ENCODE measurements at places on chromosomes 16 and 17.

- no peak for DNase-seq
- H3K4me1 ChIP-seq = no peaks in the 10 kb centered on the region
- H3K27me3 ChIP-seq = peaks cover 2% of the 10 kb centered on the region
- H3K4me3 ChIP-seq = no peak overlapping the region
Observed at GRCh38 chr16:23362460-23363317, 60.6 kb downstream of the SCNN1B start.

DNA sequence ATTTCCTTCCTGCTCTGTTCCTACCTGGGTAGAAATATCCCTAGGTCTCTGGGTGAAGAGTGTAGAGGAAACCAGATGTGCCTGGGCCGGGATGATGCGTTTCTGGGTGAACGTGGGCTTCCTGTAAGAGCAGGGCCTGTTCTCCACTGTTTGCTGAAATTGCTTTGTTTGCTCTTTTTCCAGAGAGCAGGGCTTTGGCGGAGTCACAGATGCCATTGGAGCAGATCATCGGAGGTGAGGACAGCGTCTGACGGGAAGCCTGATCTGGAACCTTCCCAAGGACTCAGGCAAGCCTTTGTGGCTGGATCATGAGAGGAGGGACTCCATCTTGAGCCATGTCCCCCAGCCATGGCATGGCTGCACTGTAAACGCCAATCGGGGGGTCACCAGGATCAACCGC is 15.4 kb downstream of the DHODH start:
- H3K27me3 ChIP-seq = no peaks in the 10 kb centered on the region
- peaks cover 4% of the 10 kb centered on the region for H3K36me3 ChIP-seq
- no peak for DNase-seq
- H3K27ac ChIP-seq = no peak overlapping the region

DNA sequence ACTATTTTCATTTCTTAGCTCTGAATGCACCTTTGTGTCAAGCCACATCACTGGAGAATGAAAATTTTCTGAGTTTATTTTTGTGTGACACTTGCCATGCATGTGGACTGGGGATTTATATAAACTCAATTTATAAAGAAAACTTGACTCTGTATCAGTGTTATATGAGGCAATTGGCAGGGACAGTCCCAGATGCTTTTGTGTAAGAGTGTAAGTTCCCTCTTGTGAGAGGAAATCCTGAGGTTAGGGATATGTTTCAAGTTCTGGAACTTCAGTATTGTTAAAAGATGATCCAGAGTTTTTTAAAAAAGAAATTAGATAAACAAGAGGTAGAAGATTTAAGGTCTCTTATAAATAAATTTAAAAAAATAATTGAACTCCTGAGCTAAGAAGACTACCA is 10.9 kb upstream of the CCL8 start:
- no peak for DNase-seq
- H3K27me3 ChIP-seq = no peaks in the 10 kb centered on the region
- no peaks in the 10 kb centered on the region for H3K36me3 ChIP-seq
- peaks cover 7% of the 10 kb centered on the region for H3K4me1 ChIP-seq
- no peak overlapping the region for H3K4me3 ChIP-seq

- H3K27me3 ChIP-seq = no peaks in the 10 kb centered on the region
- no peak overlapping the region for H3K27ac ChIP-seq
- H3K36me3 ChIP-seq = peaks cover 8% of the 10 kb centered on the region
- DNase-seq = no peak
- peaks cover 36% of the 10 kb centered on the region for H3K4me1 ChIP-seq
- no peak overlapping the region for H3K4me3 ChIP-seq
Observed at GRCh38 chr17:64214950-64215349, 48.1 kb downstream of the TEX2 start.

GRCh38 chr16:456891-457483 is 31.5 kb downstream of the RAB11FIP3 start:
- peaks cover 3% of the 10 kb centered on the region for H3K36me3 ChIP-seq
- no peaks in the 10 kb centered on the region for H3K27me3 ChIP-seq
- H3K27ac ChIP-seq = no peak overlapping the region
- H3K4me3 ChIP-seq = no peak overlapping the region
- H3K4me1 ChIP-seq = peaks cover 9% of the 10 kb centered on the region
- peak; percentile 56 for DNase-seq

GRCh38 chr16:48004141-48004695 is 151.6 kb downstream of the ABCC12 start:
- H3K4me3 ChIP-seq = no peak overlapping the region
- no peak for DNase-seq
- no peak overlapping the region for H3K27ac ChIP-seq
- peaks cover 2% of the 10 kb centered on the region for H3K27me3 ChIP-seq
- H3K36me3 ChIP-seq = no peaks in the 10 kb centered on the region

DNA sequence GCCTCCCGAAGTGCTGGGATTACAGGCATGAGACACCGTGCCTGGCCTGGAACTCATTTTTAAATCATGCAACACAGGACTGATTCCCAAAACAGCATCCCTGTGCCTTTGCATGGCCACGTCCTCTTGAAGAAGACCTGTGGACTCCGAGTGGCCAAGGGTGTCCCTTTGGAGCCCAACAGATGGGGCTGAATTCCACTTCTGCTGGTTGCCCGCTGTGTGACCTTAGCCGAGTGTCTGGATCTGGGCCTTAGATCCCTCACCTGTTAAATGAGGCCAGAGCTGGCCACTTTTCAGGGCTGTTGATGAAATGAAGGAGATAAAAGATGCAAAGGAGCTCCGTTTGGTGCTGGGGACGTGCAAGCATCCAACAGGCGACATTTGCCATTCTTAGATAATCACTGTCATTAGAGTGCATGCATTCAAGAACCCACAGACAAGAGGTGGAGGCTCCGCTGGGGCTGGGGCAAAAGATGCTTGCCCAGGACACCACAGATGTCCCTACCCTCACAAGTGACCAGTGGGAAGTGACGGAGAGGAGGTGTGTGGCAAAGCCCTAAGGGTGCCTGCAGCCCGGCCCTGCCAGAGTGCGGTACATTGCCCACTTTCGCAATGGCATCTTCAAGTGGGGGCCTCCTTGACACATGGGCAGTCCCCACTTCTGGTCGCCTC is 354.1 kb upstream of the TNRC6C start:
- no peak overlapping the region for H3K4me3 ChIP-seq

DNA sequence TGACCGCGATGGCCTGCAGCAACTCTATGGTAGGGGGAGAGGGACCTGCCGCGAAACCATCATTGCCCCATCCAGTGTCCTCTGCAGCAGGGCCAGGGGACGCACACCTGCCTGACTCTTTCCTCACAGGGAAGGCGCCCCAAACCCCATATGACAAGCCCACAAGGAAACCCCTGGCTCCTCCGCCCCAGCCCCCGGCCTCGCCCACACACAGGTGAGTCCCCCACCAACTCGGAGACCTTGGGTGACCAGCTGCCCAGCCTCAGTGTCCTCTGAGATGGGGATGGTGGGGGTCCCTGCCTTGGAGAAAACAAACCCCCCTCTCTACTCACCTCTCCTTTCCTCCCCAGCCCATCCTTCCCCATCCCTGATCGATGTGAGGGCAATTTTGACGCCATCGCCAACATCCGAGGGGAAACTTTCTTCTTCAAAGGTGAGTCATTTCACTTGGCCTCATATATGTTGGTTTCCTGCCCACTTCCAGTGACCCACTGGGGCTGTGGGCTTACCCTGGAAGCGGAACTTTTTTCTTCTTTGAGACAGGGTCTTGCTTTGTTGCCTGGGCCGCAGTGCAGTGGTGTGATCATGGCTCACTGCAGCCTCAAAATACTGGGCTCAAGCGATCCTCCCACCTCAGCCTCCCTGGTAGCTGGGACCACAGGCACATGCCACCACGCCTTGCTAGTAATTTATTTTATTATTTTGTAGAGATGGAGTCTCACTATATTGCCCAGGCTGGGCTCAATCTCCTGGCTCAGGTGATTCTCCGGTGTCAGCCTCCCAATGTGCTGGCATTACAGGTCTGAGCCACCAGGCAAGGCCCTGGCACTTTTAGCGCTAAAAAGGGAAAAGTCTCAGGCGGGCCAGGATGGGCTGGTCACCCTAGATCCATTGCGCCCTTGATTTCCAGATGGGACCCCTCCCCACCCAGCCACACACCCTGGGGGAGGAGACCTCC is 8.0 kb upstream of the IL32 start:
- H3K27ac ChIP-seq = no peak overlapping the region
- no peaks in the 10 kb centered on the region for H3K36me3 ChIP-seq
- no peaks in the 10 kb centered on the region for H3K27me3 ChIP-seq

DNA sequence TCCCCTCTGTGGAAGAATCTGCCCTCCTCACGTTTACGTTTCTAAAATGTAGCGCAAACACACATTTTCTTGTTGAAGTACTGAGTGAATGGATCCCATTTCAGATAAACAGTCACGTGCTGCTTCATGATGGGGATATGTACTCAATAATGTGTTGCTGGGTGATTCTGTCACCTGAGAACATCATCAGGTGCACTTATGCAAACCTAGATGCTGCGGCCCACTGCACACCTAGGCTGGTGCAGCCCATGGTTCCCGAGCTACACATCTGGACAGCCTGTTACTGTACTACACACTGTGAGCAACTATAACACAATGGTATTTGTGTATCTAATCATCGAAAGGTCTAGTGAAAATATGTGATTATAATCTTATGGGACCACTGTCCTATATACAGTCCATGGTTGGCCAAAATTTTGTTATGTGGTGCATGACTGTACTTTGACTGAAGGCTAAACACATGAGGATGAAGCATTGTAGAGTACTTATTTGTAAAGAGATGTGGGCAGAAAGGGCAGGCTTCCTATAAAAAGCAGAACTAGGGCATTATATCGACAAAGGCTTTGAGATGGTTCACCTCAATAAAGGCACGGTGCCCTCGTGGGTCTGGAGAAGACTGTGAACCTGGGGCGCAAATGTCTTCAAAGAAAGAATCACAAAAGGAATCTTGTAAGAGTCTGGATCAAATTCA is 26.3 kb downstream of the MARF1 start:
- DNase-seq = no peak
- H3K36me3 ChIP-seq = peaks cover 43% of the 10 kb centered on the region
- no peak overlapping the region for H3K27ac ChIP-seq
- peaks cover 9% of the 10 kb centered on the region for H3K4me1 ChIP-seq
- H3K4me3 ChIP-seq = no peak overlapping the region

DNA sequence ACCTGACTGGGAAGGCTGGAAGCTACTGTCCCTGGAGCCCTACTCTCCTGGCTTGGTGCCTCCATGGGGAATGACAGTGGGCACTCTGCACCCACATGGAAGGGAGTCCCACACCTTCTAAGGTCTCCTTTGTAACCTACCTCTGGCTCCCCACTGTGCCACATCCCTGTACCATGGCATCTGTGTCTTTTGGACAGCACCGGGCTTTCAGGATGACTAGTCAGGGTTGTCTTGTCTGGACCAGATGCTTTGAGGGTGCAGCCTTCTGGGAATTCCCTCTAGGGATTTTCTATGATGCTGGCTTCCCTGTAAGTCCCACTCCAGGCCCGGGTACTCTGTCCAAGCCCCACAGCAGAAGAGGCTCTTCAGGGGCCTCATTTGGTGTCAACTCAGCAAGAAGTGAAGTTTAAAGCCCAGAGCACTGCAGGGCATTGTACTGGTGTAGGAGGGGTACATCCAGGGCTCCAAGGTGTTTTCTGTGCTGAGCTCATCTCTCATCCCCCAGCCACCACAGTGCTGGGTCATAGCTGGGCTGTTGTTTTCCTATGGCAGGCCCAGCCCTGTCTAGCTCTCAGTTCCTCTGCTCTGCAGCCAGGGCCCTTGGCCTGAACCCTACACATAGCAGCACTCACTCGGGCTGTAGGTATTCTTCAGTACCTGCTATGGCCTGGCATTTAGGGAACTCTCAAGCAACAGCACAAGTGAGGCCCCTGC is 255.3 kb downstream of the CPPED1 start:
- no peaks in the 10 kb centered on the region for H3K36me3 ChIP-seq
- H3K27ac ChIP-seq = no peak overlapping the region
- no peak for DNase-seq
- H3K4me3 ChIP-seq = no peak overlapping the region

GRCh38 chr16:67881621-67882161 is 3.0 kb upstream of the NRN1L start:
- DNase-seq = no peak
- peaks cover 76% of the 10 kb centered on the region for H3K36me3 ChIP-seq
- no peaks in the 10 kb centered on the region for H3K27me3 ChIP-seq
- H3K4me3 ChIP-seq = no peak overlapping the region
- no peak overlapping the region for H3K27ac ChIP-seq
- H3K4me1 ChIP-seq = peaks cover 4% of the 10 kb centered on the region

Data from IMR-90 (cell line).